Esophagus squamous epithelium (tissue), 5 donors: ENCODE measurements at places on chromosomes 11 and 22.

- no peak for DNase-seq
These were observed at the start of gene TUBA8 for GRCh38 chr22:18110194-18110953. Gene TUBA8 (plus strand): TSS chr22:18110809. CDS start chr22:18110866, 57 bp downstream.

GRCh38 chr11:13343067-13343466 is 65.5 kb downstream of the BMAL1 start:
- no peak for DNase-seq

GRCh38 chr11:34154059-34154875 is 48.8 kb downstream of the NAT10 start:
- DNase-seq, result no peak

- DNase-seq, result no peak
These were observed 21.8 kb downstream of the ARFGAP2 start for GRCh38 chr11:47154616-47155570.

DNA sequence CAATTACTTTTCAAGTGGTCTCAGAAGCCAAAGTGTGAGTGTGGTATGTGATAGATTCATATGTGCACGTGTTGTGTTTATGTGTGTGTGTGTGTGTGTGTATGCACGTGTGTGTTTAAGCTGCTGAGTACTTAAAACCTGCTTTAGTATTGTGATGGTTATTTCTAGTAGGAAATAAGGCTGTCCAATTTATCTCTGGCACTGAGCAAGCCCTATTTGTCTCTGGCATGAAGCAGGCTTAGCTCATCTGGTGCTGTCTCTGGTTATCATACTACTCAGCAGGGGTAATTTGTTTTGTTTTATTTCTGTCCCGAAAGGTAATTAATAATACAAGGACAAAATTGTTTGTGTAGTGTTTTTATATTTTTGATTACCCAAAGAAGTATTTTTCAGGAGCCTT is 333.7 kb downstream of the FAT3 start:
- DNase-seq, result no peak

DNA sequence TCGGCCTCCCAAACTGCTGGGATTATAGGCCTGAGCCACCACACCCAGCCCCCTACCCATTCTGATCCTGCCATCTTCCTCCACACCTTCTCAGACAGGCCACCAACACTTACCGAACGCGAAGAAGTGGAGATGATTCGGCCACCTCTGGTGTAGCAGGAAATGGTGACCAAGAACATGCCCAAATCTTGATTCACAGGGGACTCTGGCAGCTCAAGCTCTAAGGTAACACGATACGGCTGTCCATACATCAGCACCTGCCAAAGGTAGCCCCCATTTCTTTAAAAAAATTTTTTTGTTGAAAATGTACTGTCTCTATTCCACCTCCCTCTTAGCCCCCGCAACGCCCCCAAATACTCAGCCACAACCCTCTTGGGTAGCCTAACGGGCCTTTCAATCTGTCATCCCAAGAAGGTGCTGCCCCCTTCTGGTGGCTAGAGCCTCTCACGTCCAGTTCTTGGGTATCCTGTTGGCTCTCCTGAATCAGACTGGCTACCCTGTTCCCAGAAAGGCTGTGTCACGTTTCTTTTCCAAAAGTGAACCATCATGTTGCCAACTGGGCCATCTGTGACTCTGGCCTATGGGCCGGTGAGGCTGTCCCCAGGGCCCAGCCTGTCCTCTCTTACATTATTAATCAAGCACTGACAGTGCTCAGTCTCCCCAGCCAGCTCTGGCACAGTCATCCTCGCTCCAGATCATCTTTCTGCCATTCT is 5.3 kb upstream of the LRRN4CL start:
- DNase-seq, result no peak

DNA sequence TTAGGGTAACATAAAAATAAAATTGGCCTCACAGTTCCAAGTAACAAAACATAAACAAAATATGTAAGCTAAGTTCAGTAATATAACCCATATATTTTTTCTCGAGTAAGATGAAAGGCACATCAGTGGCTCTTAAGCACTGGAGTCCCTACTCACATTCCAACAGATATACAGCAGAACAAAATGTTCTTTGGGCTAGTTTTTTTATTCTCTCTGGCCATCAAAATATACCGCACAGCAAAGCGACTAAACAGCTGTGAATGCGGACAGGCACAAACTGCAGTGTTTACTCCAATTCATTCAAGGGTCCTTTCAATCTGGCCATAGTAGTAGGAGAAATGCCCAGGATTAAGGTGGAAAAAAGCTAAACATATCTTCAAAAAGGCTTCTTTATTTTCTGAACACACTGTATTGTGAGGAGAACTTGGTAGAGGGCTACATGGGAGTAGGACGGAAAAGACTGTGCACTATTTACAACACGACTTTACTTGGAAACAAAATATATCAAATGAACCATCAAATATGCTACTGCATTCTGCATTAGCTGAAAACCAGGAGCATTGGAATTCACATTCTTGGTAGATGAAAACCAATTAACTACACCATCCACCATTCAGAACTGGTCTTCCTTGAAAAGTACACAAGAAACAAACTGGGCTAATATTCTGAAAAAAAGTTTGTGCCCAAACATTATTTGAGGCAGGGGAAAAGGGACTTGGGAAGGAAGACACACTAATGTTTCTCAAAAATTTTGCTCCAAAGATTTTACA is 4.4 kb downstream of the CDON start:
- no peak for DNase-seq
